ENCODE measurements at places on chromosomes 4 and X.

GRCh38 chr4:81003597-81004111 lies 26.9 kb upstream of the BMP3 start:
- no peak for DNase-seq

GRCh38 chrX:154096140-154097002 lies 1.1 kb downstream of the MECP2 start:
- no peak for DNase-seq

DNA sequence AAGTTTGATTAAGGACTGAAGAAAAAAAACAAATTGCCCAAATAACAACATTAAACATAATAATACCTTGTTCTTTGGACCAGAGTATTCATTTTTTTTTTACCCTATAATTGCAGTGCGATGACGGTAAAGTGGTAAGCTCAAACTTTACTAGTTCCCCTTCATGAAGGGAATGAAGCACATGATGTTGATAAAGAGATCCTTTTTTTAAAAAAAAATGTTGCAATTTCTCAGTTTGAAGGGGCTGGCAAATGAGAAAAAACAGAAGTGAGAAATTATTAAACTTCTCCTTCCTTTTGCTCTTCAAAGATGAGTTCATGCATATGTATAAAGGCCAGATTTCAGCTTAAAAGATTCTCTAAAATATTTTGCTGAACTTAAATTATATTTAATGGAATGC lies 231.7 kb downstream of the C4orf33 start:
- no peak for DNase-seq

DNA sequence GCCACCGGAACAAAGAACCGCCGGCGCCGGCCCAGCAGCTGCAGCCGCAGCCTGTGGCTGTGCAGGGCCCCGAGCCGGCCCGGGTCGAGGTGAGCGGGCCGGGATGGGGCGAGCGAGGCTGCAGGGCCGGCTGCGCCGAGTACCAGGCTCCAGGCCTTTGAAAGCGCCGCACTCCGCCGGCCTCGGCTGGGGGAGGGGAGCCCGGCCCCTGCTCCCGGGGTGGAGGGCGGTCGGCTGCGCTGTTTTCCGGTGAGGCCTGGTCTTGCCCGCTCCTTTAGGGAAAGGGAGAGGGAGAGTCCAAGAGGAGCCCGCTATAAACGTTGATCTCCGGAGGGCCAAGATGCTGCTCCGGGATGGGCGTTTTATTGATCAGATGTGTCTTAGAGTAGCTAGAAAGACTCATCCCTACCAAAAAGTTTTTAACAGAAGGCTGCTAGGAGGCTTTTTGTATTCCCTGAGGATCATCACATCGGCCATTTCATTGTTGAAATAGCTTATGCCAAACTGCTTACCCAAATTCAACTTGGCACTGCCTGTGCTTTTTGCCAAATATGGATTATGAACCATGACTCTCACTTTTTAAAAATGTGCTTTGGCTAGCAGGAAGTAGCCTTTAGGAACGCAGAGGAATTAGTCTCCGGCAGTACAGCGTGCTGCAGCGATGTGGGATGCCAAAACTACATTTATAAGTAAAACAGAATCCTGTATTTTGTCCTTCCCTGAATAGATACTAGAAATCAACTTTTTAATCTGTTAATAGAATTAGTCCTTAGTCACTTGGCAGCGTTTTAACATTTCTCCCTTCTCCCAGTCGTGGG lies 760 bp downstream of the TMEM165 start:
- DNase-seq = no peak
